ENCODE measurements at places on chromosomes 13 and 19.

DNA sequence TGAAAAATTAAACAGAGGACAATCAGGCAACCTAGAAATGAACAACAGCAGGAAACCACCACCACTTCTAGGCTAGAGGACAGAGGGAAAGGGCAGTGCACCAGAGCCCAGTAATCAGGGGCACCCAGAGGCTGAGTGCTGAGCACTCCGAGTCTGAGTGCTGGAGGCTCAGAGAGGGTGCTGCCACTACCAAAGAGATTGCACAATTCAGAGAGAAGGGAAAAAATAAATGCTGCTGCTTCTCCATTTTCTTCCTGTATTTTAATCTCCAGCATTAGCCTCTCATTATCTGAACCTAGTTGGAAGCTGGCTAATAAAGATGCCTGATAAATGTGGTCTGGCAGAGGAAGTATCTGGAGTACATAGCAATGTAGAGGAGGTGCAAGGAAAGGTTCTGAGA, 11.8 kb upstream of the ZNF175 start:
- DNase-seq, result no peak

DNA sequence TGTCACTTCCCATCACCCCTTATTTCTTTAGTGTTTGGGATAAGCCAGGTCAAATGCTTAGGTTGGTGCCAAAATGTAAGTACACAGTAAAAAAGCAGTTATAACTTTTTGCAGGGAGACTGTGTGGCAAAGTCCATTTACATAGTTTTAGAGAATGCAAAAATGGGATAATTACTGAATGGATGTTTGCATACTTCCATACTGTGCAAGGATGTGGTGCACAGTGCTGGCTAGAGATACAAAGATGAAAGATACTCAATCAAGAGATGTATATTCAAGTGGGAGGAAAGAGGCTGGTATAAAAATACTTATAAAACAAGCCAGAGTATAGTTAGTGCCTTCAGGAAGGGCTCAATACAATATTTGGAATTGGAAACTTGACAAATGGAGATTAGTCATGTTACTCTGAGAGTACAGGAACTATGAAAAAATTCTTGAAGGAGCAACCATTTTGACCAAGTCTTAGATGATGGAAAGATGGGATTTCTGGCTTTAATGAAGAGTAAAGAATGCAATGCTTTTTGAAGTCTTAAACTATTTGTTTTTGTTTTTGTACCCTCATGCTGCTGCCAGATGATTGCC, 8.0 kb downstream of the PDS5B start:
- no peak for DNase-seq

GRCh38 chr13:35500144-35500543, 23.7 kb upstream of the MAB21L1 start:
- DNase-seq, result no peak

DNA sequence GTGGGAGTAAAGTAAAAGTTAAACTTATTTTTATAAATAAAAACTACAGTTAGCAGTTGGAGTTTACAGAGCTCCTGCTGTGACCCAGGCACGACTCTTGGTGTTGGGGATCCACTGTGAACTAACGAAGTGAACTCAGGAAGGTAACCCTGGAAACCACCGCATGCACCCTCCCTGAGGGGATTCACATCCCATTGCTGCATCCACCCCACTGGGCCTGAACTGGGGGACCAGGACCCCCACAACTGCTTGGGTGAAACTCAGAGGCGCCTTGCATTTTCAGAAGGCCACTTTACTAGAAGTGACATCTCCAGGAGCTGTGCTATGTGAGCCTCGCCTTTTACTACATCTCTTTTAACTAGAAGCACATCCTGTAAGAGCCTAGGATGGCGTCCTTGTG, 166.4 kb downstream of the TEX29 start:
- DNase-seq, result no peak

DNA sequence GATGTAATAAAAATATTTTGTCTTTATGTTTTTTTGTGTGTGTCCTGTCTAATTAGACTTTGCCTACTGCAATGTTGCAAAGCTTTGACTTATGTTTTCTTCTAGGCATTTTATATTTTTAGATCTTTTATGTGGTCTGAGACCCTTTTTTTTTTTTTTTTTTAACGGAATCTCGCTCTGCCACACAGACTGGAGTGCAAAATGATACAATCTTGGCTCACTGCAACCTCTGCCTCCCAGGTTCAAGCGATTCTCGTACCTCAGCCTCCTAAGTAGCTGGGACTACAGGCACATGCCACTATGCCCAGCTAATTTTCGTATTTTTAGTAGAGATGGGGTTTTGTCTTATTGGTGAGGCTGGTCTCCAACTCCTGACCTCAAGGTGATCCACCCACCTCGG, 8.5 kb upstream of the ZNF304 start:
- DNase-seq, result no peak

- DNase-seq, result no peak
Measured at GRCh38 chr19:6710273-6711077, 10.0 kb downstream of the C3 start.

DNA sequence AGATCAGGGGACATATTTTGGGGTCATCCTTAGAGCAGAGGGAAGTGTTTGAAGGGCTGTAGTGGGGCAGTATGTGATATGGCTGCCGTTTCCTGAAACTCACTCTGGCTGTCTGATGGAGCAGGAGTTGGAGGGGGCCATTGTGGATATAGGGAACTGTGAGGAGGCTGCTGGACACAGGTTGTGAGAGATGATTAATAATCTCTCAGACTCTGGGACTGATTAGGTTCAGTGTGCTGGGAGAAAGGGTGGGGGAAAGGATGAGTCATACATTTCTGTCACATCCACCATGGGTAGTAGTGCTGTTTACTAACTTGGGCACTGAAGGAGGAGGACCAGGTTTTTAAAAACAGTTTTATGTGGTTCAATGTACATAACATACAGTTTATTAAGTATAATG, 4.8 kb downstream of the B3GLCT start:
- DNase-seq, result peak; percentile 31

GRCh38 chr13:101691341-101691860, 238.9 kb downstream of the ITGBL1 start:
- DNase-seq, result no peak

GRCh38 chr19:28076628-28077027, 1136.3 kb downstream of the UQCRFS1 start:
- no peak for DNase-seq

- DNase-seq, result no peak
Measured at GRCh38 chr13:50616101-50616500, 227.4 kb downstream of the DLEU7 start.

GRCh38 chr19:40948580-40949299, 42.3 kb upstream of the CYP2B6 start:
- no peak for DNase-seq

DNA sequence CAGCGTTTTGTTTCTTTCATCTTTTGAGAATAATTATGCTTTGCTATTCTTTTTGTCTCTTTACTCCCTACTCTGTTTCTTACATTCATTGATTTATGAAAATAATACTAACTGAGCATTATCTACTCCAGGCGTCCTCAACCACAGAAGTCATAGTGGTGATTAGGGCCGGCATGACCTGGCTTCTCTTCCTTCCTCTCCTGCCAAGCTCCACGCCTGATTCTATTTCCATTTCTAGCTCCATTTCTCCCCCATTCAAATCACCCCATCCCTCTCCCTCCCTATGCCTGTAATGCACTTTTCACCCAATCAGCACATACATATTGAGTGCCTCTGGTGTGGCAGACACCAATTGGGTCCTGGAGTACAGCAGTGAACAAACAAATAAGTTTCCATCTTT, 183.2 kb upstream of the GPR12 start:
- no peak for DNase-seq

DNA sequence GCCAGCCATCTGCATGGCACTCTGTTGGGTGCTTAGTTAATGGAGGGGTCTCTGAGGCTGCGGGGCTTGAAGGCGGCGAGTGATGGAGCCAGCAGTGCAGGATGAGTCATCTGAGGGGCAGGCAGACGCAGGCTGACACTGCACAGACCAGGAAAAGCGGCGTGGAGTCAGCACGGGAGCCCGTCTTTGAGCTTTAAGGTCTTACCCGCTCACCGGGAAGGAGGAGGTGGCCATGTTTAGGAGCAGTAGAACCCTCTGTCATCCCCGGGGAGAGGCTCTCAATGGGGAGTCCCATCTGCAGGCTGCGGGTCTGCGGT, 13.1 kb downstream of the NAXD start:
- no peak for DNase-seq

DNA sequence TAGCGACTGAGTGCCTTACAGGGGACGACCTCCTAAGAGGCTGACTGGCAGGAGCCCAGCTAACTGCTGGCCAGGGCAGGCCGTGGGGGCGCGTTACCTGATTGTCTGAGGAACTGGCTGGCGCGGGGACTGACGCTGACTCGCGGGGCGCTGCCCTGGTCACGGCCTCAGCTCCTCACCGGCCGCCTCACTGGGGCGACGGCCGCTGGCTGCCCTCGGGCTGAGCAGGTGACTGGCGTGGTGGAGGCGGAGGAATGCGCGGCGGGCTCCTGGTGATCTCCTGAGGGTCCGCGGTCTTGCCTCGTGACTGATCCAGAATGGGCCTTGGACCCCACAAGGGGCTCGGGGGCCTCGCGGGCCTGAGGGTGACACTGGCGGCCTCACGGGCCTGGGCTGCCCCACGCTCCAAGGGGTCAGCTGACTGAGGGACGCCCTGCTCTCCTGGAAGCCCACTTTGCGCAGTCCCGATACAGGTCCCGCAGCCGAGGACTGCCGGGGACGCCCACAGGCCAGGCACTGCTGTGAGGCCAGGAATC, 39.3 kb downstream of the SIGLEC7 start:
- no peak for DNase-seq

GRCh38 chr13:109733550-109733949, 52.8 kb downstream of the IRS2 start:
- DNase-seq, result no peak

GRCh38 chr13:50286324-50286723, 271.1 kb downstream of the KCNRG start:
- DNase-seq, result no peak

DNA sequence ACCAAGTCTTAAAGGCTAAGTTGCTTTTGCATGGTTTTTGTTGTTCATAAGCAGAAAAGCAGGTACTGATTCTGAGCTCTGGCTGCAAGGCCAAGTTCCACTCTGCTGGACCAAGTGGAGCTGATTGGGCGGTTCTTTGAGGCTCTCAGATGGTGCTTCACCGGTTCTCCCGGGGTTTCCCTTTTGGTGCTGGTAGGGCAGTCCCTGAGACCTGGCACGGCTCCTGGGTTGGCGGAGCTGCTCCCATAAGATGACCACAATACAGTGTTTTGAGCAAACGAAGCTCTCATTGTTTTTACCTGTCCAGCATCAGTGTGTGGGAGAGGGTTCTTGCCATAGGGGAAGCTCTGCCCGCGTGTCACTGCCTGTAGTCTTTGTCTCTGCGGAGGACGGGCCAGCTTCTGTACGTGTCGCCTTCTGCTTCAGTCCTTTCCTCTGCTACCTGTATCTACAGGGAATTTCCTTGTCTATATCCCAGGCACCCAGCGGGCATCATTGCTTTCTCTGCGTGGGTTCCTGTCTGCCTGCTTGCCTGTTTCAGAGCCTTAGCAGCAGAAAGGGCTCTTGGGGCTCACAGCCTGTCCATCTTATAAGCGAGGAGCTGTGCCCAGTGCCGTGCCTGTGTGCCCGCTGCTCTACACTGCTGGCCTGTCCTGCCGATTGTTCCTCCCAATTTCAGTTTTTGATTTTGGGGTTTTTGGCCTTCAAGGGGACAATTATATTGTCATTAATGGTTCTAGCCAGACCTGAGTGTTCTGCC, 2.3 kb downstream of the U2AF2 start:
- no peak for DNase-seq

DNA sequence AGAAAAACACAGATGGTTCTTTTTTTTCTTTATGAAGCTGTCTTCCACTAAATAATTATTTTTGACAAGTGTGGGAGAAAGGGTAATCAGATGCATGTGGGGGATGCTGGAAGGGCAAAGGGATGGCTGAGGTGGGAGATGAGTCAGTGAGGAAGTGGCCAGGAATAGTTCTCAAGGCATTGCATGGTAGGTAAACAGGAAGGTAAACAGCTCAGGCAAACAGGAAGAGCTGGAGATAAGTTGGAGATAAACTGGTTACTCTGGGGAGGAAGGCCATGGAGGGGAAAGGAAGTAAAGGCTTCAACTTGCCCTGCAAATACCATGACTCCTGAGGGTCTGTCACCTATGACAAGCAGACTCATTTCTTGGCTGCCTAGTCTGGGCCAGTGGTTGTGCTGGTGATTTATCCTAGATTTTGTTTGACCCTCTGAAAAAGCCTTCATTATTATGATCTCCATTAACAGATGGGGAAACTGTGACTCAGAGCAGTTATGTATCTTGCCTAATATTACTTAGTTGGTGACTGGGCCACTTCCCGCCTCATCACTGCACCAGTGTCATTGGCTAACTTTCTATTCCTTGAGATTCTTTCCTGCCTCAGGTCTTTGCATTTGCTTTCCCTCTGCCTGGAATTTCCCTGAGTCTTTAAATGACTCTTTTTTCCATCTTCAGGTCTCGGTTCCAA, 17.1 kb downstream of the ACTL9 start:
- DNase-seq, result no peak

- DNase-seq, result no peak
Measured at GRCh38 chr13:81051873-81052272, 710.9 kb upstream of the SPRY2 start.

GRCh38 chr13:26019251-26019650, 32.6 kb downstream of the SHISA2 start:
- no peak for DNase-seq

GRCh38 chr13:84315527-84315926, 433.3 kb upstream of the SLITRK1 start:
- no peak for DNase-seq

DNA sequence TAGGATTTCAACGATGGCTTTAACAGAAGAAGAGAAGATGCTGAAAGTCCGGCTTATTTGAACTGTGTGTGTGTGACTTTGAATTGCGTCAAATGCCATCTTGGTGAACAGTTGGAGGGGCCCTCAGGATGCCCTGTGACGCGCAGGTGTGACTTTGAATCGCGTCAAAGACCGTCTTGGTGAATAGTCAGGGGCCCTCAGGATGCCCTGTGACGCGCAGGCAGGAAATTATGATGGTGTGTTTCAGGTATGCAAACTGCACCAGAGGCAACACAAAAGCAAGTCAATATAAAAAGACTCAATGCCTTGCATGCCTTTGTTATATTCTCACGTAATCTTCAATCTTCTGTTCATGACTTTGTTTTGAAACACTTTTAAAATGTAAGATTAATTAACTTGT, 29.2 kb downstream of the ATP11A start:
- DNase-seq, result no peak

DNA sequence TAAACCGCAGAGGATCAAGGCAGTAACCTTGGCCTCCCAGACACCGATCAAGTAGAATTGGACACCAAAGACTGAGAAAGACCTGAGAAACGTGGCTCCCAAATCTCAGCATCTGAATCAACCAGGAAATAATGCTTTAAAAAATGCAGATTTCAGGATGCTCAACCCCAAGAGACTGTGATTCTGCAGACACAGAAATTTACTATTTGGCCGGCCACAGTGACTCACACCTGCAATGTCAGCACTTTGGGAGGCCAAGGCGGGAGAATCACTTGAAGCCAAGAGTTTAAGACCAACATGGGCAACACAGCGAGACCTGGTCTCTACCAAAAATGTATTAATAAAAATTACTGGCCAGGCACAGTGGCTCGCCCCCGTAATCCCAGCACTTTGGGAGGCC, 6.2 kb downstream of the ABCC4 start:
- no peak for DNase-seq

- DNase-seq, result no peak
Measured at GRCh38 chr13:93220073-93220472, 6.5 kb upstream of the GPC6 start.

- DNase-seq, result no peak
Measured at GRCh38 chr19:48962029-48962848, 2.9 kb upstream of the FTL start.

- DNase-seq, result no peak
Measured at GRCh38 chr19:32750441-32751055, 31.0 kb downstream of the TDRD12 start.
